T-cell (primary cell): ENCODE measurements at places on chromosomes 3 and 15.
A peak's percentile ranks its signal among the peaks of the same experiment; 100 is the strongest.

DNA sequence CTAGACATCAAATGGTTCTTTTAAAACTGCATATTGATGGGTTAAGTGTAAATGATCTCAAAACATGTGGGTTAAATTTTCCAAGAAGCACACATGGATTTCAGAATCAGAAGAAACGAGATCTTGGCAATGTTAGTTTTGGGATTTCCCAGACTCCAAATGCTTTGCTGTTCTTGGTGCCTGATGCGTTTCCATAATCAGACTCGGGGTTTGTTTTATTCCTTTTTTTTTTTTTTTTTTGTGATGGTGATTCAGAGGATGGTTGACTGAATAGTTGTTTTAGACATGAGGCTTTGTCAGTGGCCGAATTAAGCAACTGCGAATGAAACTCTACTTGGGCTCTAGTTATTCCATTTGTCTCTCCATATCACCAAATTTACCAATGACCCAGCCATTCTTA is 52.2 kb upstream of the FAM98B start:
- DNase-seq, result no peak

- peak; percentile 23 for DNase-seq
These were observed 36.8 kb upstream of the TSPAN3 start for GRCh38 chr15:77107531-77108355.

DNA sequence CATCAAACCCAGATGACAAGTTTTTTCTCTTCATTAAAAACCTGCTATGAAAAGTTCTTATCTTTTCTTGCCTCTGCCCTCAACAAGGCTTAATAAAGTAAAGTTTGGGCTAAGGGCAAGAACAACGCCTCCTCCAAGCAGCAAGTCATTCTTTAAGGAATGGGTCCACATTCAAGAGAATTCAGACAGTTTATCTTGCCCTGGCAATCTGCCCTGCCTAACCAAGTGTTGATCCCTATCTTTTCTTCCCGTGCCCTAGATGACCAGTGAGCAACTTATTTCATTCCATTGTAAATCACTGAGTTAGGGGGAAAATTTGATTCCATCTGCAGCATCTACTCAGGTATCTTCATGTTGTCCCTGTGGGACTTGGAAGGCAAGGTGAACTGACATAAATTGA is 370.3 kb upstream of the DPPA4 start:
- no peak for DNase-seq

GRCh38 chr3:63726656-63727055 is 74.2 kb downstream of the SNTN start:
- DNase-seq, result no peak

DNA sequence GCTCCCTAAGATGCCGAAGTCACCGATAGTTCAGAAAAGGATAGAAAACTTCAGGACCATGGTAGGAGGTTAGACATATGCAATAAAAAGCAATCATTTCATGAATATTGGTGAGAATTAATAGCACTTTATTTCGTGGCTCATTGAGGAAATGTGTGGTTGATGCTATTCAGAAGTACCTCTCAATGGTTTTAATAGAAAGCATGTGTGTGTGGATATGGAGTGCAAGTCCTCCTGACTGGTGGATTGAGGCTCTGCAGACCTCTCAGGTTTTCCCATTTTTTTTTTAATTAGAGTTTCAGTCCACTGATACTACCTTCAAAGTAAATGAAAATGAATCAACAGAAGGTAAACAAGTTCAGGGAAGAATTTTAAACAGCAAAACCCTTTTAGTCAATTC is 384.3 kb upstream of the RARB start:
- DNase-seq, result no peak

DNA sequence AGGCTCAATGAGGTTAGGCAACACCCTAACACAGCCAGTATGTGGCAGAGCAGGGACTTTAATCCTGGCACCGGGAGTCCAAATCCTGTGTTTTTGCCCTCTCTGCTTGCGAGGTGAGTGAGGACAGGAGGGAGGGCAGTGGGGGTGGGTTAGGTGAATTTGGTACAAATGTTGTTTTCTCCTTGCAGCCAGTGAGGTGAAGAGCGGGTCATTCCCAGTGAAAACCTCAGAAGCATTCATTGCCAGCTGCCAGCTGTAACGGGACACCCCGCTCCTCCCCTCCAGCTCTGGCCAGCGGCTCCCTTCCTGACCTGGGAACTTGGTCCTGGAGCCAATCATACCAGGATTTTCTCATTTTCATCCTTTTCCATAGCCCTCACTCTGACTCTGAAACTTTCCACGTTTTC is 45.7 kb upstream of the RAB6B start:
- no peak for DNase-seq

DNA sequence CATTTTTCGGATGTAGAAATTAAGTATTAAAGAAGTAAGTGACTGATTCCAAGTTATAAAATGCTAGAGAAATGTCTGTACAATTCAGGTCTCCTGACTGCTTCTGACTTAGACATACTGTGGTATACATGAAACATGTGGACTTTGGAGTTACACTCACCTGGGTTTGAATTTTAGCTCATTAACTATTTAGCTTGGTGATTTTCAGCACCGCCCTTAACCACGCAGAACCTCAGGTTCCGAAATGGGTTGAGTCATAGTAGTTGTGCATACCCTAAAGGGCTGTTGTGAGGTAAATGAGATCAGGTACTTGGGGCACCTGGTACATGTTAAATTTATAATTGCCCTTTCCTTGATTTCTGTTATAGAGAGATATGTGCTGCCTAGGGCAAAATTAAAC is 32.9 kb upstream of the UTS2B start:
- DNase-seq, result no peak

- DNase-seq, result peak; percentile 76
These were observed 3.0 kb downstream of the SLC51A start for GRCh38 chr3:196219194-196219969.

GRCh38 chr3:114444216-114444615 is 150.4 kb downstream of the TIGIT start:
- DNase-seq, result no peak

- no peak for DNase-seq
These were observed 5.6 kb downstream of the CCDC9B start for GRCh38 chr15:40334941-40335795.

- no peak for DNase-seq
These were observed 83.5 kb upstream of the VGLL4 start for GRCh38 chr3:11727207-11727606.

DNA sequence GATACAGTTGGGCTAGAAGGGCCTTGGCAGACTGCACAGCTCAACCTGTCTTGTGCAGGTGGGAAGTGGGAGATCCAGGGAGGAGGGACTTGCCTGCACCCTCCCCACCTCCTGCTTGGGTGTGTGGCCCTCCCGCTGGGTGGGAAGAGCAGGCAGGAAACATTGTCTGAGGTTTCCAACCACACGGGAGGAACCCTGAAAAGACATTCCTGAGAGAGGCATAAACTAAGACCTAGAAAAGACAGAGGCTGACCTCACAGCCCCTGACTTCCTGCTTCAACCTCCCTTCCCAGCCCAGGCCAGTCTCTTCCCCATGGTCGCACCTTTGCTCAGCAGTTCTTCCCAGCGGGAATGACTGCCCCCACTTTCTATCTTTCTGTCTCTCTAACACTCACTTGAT is 46.3 kb upstream of the INSYN1 start:
- DNase-seq, result no peak

- no peak for DNase-seq
These were observed 9.1 kb downstream of the BFSP2 start for GRCh38 chr3:133408961-133409360.

- DNase-seq, result no peak
These were observed 33.6 kb upstream of the SEC13 start for GRCh38 chr3:10354361-10355015.

DNA sequence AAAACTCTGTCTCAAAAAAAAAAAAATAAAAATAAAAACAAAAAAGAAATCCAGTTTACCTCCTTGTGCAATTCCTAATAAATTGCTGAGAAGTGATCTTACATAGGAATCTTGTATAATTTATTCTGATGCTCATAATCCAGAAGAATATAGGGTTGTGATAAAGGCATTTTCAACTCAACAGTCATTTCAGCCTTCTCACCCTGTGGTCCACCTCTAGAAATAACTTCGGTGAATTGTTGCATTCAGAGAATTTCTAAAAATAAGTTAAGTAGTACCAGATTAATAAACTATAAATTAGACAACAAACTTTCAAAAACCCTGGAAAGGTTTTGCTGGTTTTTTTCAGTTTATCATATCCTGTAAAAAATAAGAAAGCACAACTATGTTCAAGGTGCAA is 20.2 kb downstream of the RAF1 start:
- no peak for DNase-seq

DNA sequence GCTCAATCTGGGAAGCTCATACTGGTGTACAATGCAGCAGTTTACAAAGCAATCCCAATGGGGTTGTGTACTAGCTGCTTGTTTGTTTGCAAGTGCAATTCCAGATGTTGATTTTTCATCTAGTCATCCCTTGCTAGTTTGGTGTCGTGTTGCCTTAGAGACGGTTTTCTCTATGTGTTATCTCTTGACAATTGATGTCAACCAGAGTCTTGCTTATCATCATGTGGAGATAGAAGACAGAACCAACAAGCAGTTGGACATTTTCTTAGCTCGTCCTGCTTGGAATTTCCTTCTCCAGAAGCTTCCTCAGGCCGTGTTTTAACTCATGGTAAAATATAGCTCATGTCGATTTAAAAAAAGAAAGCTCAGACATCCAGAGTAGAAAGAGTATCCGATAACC is 262.0 kb upstream of the KCNH8 start:
- DNase-seq, result no peak

DNA sequence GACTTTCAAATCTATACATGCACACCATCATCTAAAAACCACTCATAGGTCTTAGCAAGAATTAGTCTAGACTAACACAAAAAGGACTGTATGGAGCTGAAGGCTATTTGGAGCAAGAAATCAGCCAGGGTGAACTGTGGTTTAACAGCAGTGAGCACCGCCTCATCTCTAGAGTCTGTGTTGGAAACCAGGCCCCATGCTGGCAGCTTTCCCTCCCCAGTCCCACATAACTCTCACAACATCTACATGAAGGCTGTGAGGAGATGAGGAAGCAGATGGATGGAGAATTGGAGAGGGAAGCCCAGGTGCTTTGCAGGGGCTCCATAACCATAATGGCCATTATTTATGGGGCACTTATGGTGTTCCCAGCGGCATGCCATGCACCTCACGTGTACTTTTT is 133.2 kb upstream of the TOPAZ1 start:
- DNase-seq, result no peak

GRCh38 chr3:106172780-106173179 is 304.0 kb upstream of the CBLB start:
- no peak for DNase-seq
